ENCODE measurements at places on chromosomes 3 and 15.

DNA sequence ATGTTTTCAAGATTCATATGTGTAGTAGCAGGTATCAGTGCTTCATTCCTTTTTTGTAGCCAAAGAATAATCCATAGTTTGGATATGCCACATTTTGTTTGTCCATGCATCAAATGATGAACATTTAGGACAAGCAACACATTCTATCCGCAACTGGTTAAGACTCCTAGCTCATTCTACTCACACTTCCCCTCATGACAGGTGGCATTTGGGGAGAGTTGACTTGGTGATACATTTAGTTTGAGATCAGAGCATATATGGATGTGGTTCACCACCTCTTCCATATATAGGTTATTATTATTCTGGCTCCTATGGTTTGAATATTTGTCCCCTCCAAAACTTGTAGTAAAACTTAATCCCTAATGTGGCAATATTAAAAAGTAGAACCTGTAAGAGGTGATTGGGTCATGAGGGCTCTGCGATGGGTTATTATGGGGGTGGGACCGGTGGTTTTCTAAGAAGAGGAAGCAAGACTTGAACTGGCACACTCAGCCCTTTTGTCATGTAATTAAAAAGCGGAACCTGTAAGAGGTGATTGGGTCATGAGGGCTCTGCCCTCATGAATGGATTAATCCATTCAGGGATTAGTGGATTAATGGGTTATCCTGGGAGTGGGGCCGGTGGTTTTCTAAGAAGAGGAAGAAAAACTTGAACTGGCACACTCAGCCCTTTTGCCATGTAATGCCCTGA lies 75.3 kb upstream of the HRH1 start:
- DNase-seq, result no peak

DNA sequence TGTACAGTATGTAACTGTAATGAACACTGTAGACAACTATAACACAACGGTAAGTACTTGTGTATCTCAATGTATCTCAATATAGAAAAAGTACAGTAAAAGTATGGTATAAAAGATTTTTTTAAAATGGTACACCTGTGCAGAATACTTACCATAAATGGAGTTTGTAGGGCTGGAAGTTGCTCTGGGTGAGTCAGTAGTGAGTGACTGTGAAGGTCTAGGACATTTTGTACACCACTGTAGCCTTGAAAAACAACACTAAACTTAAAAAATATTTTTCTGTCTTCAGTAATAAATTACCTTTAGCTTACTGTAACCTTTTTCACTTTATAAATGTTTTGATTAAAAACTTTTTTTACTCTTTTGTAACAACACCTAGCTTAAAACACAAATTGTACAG lies 142.9 kb downstream of the ATG7 start:
- no peak for DNase-seq

- DNase-seq, result no peak
Measured at GRCh38 chr3:114714957-114715460, 421.2 kb downstream of the TIGIT start.

DNA sequence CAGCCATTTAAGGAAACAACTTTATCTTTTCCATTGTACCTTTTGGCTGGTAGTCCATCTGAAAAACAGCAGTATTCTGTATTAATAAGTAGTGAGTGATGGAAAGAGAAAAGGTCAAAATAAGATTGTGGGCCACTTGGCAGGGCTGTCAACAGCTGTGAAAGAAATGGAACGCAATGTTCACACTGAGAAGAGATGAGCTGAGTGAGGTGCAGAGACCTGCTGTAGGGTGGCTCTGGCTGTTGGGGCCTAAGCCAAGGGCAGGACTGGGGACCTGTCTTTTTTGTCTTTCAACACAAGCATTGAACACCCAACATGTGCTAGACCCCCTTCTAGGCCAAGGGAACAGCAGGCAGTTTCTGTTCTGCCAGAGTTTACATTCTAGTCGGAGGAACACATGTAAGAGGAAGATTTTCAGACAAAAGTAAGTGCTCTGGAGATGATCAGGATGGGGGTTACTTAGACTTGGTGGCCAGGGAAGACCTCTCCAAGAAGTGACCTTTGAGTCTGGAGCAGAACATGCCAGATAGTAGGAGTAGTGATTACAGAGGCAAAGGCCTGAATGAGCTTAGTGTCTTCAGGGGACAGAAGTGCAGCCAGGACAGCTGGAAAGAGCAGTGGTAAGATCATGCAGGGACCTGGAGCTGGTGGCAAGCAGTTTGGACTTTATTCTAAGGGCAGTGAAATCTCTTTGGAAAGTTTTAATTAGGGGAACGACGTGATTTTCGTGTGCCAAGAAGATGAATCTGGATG lies 29.6 kb downstream of the TSEN2 start:
- DNase-seq, result no peak

DNA sequence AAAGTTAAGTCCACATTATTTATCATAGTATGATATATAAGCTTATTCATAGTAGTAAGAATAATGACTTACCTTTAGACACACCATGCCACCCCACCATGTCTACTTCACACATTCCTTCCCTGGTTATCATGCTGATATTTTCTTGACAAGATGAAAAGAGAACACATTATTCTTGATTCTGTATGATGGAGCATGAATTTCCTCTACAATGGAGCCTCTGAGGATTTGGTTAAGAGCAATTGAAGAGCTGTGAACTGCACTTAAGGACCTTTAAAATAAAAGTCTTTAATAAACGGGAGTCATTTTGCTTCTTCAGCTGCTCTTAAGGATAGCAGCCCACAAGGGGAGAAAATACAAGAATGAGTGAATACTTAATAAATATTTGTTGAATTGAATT lies 226.7 kb downstream of the CADM2 start:
- no peak for DNase-seq

DNA sequence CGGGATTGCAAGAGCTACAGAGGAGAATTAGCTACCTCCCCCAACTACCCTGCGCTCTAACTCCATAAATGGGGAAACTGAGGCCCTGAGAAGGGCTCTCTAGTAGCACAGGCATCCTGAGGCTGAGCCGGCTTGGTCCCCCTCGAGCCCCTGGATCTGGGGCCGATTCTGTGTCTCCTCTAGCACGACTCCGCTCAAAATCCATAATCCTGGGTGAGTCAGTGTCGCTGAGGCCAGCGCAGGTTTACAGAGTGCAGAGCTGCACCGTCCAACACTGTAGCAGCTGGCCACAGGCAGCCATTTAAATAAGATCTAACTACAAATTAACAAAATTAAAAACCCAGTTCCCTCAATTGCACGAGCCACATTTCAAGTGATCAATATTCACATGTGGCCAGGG lies 10.8 kb downstream of the GATA2 start:
- DNase-seq, result no peak

GRCh38 chr15:65939901-65940617 lies 70.8 kb downstream of the RAB11A start:
- DNase-seq, result no peak

DNA sequence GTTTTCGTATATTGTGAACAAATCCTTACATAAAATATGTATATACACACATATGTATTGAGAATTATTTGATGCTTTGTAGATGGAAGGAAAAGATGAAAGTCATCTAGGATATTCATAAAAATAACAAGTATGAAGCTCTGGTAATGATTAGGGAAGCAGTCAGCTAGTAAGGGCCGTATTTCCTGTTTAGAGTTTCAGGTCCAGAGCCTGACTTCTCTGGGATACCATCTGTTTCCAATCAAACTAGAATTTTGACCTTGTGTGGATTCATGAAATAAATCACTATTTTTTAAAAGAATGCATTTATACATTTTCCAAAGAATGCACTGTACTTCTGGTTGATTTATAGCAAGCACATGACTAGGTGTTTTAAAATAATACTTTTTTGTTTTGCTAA lies 156.1 kb upstream of the CGNL1 start:
- DNase-seq, result no peak

DNA sequence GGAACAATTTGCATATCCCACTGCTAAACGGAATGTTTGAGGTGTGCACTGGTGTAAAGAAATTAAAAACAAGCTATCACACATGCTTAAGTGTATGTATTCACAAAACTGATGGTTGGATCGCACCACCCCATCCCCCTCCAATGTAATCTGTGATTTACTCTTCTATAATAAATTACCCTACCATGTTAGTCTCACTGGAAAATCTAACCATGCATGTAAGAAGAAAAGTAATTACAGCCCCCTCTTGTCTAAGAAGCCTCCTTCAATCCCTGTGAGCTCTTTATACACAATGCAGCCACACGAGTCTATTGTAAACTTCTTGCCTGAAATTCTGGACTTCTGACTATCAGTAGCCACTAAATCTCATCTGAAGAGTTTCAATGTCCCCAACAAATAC lies 173.6 kb downstream of the ZBTB20 start:
- no peak for DNase-seq

- no peak for DNase-seq
Measured at GRCh38 chr3:16401273-16401672, 112.2 kb downstream of the RFTN1 start.

- DNase-seq, result no peak
Measured at GRCh38 chr3:161014843-161015749, 90.1 kb downstream of the B3GALNT1 start.

- no peak for DNase-seq
Measured at GRCh38 chr3:148079370-148079769, 618.3 kb upstream of the AGTR1 start.

DNA sequence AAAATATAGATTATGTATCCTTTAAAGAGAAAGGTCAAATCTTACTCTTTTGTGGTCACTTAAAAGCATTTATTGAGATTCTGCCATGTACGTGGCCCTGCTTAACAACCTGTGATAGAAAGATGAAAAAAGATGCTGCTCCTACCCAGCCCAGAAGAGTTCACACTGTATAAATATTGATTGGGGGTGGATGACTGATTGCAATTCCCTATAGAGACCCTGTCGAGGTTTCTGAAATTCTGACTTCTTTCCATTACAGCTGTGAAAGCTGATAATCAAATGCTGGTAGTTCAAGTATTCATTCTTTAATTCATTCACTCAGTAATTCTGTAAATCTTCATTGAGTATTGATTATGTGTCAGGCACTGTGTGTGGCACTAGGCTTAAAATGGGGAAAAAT lies 114.1 kb upstream of the CHL1 start:
- DNase-seq, result no peak

DNA sequence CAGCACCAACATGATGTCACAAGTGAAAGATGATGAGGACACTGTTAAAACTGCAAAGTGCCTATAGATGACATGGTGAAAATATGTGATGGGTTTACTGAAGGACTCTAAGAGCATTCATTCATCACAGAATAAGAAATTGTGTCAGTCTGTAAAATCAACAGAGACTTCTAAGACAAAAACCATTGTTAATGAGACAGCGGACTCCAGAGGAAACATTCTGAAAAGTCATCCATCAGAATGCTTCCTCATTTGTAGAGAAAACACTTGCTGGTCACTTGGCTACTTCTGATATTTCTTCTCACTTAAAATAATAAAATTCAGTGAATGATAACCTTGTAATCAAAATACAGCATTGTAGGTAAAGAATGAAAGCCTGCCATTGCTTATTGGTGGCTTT lies 7.3 kb downstream of the PLSCR4 start:
- no peak for DNase-seq

- DNase-seq, result no peak
Measured at GRCh38 chr3:10996345-10997013, 3.9 kb downstream of the SLC6A1 start.

DNA sequence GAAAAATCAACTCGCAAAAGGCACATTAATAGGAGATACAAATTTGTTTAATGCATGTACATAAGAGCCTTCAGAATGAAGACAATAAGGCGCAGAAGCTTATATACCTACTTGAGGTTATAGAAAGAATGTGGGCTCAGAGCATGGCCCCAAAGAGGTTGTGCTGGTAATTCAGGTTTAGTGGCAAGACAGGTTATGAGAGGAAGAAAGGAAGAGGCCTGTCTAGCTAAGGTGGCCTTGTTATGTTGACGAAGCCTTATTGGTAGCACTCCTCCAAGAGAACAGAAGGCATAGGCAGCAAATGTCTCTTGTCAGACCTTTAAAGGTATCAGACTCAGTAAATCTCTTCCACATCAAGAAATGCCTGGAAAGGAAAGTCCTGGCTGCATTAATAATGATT lies 290.8 kb downstream of the MCTP2 start:
- no peak for DNase-seq

GRCh38 chr15:55902981-55903380 lies 90.4 kb downstream of the NEDD4 start:
- DNase-seq, result no peak

DNA sequence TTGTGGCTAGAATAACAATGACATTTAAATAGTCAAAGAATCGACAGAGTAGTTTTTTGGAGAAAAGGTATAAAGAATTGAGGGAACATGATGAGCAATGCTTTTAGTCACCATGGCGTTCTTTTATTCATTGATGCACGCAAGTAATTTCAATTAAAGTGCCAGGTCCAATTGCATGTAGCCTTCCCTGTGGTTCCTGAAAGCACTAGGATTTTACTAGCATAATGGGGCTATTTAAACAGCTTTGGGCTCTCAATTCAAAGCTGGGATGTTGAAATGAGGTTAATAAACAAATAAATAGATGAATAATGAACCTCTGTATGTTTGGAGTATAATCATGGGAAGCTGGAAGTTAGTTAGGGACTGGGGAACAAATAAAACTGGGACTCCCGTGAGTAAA lies 121.2 kb upstream of the GAP43 start:
- DNase-seq, result no peak

- DNase-seq, result peak; percentile 73
Measured at GRCh38 chr3:147361454-147362420, 44.6 kb downstream of the ZIC4 start.

- no peak for DNase-seq
Measured at GRCh38 chr3:99145031-99145430, 243.5 kb upstream of the DCBLD2 start.

GRCh38 chr3:18344306-18345014 lies 80.7 kb downstream of the SATB1 start:
- no peak for DNase-seq

DNA sequence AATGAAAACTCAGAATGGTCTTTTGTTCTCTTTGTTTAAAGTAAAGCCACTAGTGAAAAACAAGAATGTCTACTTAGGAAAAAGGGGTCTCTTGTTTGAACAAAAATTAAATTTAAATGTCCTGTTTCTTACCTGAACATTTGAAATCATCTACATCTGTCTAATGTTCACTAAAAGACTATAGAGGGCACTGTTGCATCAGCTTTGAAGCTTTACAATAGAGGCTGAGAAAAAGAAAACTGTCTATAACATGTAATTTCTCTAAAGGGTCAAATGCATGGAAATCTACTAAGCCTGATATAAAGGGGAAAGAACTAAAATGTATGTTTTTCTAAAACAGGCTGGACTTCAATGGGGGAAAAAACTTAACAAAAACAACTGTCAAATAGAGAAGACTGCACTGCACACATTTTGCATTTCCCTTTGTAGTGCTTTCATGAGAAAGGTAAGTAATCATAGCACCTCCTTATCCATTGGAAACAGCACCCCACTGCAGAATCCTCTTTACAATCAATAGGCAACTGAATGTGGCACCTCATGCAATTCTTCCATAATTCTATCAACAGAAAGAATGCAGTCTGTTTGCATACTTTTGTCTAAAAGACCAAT lies 26.3 kb downstream of the DPH6 start:
- DNase-seq, result no peak
